GM13977 (cell line): ENCODE measurements at places on chromosomes 2 and 18.

GRCh38 chr2:229196448-229196847 is 74.6 kb downstream of the PID1 start:
- no peak for DNase-seq

DNA sequence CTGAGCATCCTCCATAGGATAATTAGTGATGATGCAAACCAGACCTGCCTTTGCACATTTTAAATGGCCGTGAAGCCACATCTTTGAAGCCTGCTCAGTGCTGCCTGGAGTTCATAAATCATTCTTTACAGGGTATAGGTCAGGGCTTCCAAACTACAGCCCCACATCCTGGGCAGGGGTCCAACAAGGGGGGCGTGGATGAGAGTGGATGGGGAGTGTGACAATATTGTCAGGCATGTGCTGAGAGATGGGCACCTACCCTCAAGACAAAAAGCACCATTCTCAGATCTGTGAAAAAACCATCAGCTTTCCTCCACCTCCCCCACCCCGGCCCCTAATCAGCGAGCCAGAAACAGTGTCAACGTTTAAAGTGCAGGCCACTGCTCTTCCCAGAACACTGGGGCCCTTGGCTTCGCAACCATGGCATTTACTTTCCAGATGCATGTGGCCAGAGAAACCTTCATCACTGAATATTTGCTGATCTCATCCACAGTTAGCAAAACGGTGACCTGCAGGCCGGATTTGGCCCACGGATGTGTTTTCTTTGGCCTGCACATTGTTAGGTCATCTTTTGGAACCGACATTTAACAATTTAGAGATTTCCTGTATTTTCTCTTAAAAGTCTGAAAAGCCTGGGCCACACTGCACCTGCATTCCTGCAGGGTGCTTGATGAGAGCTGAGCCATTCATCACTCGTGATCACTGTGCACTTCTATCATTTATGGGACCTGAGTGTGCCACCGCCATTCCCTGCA is 130.7 kb downstream of the ANKRD44 start:
- DNase-seq, result no peak

DNA sequence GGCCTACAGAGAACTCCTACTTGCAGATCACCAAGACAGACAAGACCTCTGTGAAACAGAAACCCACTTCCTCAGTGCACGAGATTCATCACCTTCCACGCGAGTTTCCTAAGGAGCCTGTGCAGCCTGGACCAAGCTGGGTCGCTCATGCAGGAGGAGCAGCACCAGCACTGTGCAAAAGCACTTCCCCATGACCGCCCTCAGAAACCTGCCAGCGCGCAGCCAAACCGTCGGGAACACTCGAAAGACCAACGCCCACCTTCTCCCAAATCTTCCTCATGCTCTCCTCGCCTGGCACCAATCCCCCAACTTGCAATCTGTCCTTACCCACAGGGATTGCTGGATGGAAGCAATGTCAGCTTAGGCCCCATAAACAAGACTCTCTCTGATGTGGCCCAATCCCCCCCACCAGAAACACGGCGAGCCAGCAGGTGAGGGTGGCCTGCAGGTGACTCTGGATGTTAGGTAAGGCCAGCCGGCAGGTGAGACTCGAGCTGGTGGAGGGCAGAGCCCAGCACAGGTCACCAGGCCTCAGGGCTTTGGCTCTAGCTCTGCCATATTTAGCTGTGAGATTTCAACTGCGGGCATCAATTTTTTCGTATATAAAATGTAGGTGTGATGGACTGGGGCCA is 69.4 kb downstream of the PXDN start:
- DNase-seq, result no peak

DNA sequence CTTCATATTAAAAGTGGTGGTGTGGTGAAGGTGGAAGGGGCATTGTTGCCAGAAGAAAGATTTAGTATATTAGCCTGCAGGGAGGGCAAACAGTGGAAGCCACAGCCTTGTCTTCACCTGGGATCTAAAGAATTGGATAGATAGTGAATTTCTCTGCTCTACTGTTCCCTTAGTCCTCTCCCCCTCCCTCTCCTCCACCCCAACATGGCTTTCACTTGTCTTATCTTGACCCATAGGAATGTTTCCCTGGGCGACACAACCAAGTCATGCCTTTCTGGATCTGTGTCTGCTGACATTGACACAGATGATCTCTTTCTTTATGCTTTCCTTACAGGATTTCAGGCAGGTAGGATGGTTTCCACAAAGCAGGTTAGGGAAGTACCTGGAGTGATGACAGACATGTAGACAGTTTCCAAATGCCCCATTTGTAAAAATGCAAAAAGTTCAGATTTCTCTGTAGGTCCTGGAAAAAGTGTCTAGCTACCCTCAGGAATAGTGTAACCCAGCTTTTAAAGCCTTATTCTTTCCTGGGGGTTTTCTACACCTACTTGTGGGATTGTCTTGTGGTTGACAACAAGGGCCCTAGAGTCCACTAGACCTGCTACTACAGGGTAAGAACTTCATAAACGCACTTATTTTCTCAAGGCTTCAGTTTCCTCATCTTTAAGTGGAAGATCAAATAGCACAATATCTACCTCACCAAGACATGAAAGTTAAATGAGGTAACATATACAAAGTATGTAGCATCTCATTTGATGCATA is 184.2 kb upstream of the SP5 start:
- no peak for DNase-seq

GRCh38 chr2:149141046-149141445 is 102.5 kb downstream of the LYPD6B start:
- no peak for DNase-seq

DNA sequence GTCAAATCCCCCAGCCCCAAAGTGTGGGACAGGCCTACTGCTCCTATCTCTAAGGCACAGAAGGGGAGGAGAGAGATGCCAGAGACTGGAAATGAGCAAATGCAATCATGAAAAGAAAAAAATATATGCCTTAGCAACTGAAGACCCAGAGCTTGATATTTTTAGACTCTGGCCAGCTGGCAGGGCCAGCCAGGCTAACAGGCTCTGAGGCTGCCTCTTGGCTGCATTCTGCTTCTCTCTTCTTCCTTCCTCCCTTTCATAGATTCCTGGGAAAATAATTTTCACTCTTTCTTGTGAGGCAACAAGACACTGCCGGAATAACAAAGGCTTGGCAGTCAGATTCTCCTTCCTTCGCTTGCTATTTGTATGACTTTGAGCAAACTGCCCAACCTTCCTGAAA is 209.1 kb downstream of the RAD51AP2 start:
- DNase-seq, result no peak

- no peak for DNase-seq
These were observed 18.0 kb upstream of the NOL4 start for GRCh38 chr18:34242739-34243138.

DNA sequence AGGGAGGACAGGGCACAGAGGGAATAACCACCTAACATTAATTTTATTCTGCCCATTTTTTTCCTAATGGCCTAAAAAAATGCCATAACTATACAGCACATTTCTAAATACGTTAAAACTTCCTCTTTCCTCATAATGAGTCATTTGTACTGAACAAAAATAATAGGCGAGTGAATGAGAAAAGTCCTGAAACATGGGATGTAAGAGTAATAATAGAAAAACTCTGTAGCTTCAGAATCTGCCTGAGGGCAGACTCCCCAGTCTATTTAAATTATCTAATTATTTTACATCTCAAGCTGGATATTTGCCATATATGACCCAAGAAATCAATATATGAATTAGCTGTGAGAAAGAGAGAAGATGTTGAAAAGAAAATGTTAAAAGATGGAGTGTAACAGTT is 285.1 kb downstream of the TMX3 start:
- no peak for DNase-seq

GRCh38 chr18:3044931-3045698 is 32.2 kb upstream of the LPIN2 start:
- no peak for DNase-seq

DNA sequence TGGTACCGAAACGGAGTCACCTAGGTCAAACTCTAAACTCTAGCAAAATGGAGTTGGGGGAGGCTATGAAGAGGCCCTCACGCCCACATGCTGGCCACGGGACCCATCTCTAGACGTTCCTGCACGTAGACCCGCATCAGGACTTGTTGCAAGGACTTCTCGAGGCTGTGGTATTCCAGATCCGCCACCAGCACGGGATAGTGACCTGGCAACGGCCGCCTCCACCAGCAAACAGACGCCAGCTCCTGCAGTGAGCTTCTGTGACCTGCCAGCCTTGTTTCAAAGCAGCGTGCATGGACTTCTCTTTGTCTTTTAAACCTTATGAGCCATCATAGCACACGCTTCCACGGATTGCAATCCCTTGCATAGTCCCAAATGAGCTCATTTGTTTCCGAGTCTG is 40.3 kb upstream of the RALBP1 start:
- DNase-seq, result no peak

GRCh38 chr2:233048569-233049193 is 11.5 kb upstream of the INPP5D start:
- no peak for DNase-seq

- DNase-seq, result no peak
These were observed 169.5 kb upstream of the COPS8 start for GRCh38 chr2:236916181-236916580.

GRCh38 chr2:227460833-227461232 is 11.1 kb upstream of the AGFG1 start:
- no peak for DNase-seq

GRCh38 chr2:101986376-101986775 is 5.4 kb upstream of the IL1R2 start:
- DNase-seq, result no peak

GRCh38 chr2:185738679-185739472 is at the start of gene FSIP2:
FSIP2 (plus strand) TSS chr2:185738804; CDS start chr2:185738895, 91 bp downstream.
- DNase-seq, result peak; percentile 79

GRCh38 chr2:100071335-100072043 is 70.9 kb downstream of the AFF3 start:
- no peak for DNase-seq

DNA sequence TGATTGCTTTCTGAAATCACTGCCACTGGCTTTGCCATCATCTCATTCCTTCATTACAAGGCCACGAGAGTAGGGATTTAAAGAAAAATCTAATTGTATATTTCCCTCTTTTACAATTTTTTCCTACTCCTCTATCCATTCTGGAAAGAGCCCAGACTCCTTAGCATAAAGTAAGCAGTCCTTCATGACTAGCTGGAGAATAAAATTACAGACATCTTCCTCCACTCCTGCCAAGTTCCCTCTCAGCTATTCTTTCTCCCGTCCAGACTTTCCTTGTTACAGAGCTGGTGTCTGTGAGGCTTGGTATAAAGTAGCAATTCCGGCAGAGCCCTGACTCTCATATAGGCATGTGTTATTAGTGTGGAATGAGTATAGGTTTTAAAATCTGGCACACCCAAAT is 806.8 kb downstream of the PLCL1 start:
- no peak for DNase-seq

GRCh38 chr2:61165946-61166345 is 4.0 kb downstream of the C2orf74 start:
- no peak for DNase-seq

GRCh38 chr2:200306931-200307723 is 634 bp downstream of the SPATS2L start:
- DNase-seq, result no peak

DNA sequence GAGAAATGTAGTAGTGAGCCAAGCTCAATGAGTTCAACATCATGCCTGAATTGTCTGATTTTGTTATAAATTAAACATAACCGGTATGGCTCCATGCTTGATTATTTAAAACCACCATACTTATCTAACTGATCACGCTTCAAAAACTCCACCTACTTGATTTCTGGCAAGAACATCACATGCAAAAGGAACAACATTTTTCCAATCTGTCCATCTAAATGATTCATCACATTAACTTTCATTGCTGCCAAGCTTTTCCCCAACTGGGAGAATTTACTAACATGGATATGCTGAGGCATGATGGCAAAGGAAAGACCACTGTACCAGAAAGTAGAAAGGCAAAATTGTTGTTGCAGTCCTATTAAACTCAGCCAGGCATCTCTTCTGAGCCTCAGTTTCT is 286.8 kb downstream of the TRIB2 start:
- no peak for DNase-seq
